ENCODE measurements at places on chromosomes 1 and 21.
A peak's percentile ranks its signal among the peaks of the same experiment; 100 is the strongest.

DNA sequence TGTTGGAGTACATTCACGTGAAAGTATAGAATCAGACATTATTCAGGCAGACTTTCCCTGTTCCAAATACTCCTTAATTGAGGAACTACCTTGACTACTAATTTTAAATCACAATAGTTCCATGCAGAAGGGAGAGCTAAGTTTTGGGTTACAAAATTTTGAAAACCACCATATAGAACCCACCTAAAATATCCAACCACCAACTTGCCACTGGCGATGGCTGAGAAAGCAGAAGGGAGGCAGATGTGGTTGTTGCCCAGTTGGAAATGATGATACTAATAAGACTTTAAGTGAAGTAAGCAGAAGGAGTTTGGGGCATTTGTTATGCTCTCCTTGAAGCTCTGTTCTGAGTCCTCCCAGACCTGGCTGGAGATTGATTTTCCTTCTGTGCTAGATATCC is 190.7 kb downstream of the HLX start:
- DNase-seq: no peak

DNA sequence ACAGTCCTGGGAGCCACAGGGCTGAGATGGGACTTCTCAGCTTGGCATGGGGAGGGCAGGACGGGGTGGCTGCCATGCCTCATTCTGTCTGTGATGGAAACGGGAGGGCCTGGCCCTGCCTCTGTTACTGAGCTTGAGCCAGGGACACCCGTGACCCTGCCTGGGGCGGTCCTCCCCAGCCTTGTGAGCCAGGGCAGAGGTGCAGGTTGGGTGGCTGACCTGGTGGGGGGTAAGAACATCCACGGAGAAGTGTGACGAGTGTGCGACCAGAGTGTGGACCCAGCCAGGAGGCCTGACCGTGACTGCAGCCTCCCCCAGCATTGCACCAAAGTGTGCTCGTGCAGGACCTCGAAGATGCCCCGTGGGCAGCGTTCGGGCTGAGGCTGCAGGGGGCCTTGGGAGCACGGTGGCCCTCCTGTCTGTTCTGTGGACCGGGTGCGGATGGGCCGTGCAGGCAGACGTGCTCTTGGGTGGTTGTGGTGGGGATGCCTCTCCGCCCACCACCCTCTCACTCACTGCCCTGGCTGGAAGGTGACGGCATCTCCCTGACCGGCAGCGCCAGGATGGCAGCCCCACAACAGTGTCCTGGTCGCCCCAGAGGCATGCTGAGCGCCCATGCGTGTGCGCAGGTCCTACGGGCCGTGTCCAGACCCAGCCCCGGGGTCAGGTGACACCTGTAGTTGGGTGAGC is 45.4 kb downstream of the SKI start:
- no peak for DNase-seq

DNA sequence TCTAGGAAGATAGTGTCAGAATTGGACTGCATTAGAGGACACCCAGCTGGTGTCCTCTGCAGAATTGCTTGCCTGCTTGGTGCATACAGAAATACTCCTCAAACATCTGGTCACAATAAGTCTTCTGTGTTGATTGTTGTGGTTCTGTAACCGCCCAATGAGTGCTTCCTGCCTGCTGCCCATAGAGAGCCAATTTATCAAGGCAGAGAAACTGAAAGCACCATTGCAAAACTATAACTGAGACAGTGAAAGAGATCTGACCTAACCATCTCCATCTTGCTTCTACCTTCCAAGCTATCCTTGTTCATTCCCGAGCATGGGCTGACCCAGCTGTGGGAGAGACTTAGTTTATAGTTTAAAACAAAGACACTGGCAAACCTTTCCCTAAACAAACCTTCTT is 462.4 kb upstream of the RGS18 start:
- peak; percentile 2 for DNase-seq

GRCh38 chr1:2837823-2838222 is 36.3 kb upstream of the TTC34 start:
- no peak for DNase-seq

- DNase-seq: no peak
Measured at GRCh38 chr1:15961492-15961891, 14.4 kb downstream of the ZBTB17 start.

DNA sequence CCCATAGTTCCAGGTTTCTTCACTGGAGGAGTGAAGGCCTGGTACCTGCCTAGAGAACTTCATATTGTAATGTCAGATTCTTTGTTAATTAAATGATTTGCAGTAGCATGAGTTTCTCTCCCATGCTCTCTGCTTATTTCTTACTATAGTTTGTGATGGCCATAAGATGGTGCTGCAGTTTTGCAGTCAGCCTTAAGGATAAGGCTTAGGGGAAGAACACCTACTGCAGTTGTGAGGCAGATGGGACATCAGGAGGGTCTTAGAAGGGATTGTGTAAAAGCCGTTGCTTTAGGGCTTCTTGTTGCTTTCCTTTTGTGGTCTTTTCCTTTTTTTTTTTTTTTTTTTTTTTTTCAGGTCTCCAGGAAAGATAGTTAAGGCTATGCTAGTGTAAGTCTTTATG is 61.8 kb downstream of the MACF1 start:
- DNase-seq: no peak

- no peak for DNase-seq
Measured at GRCh38 chr1:45322486-45323040, 4.1 kb upstream of the HPDL start.

GRCh38 chr1:12591267-12591938 is 26.6 kb downstream of the DHRS3 start:
- no peak for DNase-seq

DNA sequence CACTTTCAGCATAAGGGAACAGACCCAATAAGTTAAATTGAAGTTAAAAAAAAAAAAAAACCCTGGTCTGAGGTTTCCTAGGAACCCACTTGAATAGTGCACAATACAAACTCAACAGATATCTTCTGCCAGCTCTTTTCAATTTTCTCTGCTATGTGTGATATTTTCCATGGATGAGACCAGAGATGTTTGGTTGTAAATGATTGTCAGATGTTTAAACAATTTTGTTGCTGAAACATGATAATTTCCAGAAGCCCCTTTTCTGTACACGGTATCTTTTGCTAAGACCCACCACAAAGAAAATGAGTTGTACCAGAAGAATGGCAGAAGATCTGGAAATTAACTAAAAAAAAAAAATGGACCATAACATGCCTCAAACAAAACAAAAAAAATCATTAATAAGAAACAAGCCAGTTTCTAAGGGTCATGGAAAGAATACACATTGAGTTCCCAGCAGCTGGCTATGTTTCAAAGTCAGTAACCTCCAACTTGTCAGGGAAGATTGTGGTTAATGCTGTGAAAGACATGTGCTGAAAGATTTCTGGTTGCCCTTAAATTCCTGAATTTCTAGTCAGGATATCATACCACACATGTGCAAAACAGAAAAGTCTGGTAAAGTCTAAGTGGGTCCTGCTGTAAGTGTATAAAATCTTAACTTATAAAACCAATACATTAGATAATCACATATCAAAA is 35.6 kb upstream of the MGST3 start:
- peak; percentile 84 for DNase-seq

DNA sequence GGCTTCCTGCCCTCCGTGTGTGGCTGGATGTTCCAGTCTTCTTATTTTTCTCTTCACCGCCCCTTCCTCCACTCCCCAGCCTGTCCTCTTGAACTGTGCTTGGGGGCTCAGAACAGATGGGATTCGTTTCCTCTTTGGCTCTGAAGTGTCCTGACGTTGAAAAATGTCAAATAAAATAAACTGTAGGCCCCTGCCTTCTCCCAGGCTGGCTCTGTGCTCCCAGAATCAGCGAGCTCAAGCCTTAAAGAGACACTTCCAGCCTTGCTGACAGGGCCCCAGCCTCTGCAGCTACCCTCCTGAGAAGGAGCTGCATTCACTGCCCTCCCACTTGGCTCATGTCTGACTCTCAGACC is 104.2 kb upstream of the IPO9 start:
- DNase-seq: no peak

DNA sequence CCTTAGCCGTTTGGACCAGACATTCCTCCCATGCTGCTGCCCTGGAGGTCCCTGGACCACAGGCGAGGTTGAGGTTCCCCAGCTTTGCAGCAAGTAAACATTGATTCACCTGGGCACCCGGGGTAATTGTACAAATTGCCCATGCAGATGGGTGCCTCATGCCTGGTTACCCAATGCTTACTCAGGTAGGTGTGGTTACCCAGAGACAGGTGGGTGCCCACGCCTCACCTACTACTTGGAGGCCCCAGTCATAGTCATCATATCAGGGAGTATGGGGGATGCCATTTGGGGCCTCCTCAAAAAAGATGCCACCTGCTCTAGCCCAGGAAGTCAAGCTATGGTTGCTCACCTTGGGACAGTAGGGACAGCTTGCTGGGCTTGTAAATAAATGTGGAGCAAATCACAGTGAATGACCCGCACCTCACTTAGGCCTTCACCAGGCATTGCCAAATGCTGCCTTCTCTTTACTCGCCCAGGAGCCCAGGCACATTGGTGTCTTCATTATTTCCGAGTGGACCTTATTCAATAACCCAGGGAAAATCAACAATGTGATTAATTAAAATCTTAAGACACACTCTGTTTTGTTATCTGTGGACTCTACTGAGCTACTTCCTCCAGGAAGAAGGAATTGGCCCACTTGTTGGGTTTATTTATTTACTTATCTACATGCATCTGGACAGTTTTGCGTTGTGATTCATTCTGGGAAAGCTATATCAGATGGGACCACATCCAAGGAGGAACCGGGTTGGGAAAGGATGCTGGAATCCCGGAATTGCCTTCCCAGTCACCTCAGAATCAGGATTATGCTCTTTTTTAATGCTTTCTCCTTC is 35.6 kb upstream of the GRHL3 start:
- peak; percentile 73 for DNase-seq

DNA sequence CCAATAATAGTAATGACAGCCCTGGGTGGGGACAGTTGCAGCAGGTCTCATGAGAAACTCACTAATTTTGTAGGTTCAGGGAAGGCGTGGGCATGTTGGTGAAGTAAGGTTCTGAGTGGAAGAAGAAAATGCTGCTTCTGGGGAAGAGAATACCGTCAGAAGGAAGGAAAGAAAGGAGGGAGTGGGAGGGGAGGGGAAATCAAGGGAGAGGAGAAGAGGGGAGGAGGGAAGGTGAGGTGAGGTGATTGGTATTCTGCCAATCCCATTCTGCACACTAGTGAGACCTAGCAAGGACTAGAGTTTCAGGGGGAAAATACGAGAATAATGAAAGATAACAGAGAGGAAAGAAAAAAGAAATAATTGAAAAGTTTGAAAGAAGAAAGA is 32.4 kb upstream of the MGST3 start:
- no peak for DNase-seq

GRCh38 chr1:169148472-169149252 is 42.2 kb downstream of the ATP1B1 start:
- DNase-seq: no peak

DNA sequence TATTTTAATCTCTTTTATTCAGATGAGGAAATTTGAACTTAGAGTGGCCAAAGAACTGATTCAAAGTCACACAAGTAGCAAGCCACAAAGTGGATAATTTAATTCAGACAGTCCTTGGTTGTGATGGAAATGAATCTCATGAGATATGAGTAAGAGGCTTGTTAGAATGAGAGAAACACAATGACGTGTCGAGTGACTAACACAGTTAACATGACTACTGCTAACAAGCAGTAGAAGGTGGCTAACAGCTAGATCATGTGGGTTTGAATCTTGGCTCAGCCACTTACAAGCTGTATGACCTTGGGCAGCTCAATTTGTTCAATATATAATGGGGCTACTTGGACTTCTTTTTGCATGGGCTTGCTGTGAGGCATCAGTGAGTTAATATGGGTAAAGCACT is 104.5 kb upstream of the LMO4 start:
- peak; percentile 85 for DNase-seq

DNA sequence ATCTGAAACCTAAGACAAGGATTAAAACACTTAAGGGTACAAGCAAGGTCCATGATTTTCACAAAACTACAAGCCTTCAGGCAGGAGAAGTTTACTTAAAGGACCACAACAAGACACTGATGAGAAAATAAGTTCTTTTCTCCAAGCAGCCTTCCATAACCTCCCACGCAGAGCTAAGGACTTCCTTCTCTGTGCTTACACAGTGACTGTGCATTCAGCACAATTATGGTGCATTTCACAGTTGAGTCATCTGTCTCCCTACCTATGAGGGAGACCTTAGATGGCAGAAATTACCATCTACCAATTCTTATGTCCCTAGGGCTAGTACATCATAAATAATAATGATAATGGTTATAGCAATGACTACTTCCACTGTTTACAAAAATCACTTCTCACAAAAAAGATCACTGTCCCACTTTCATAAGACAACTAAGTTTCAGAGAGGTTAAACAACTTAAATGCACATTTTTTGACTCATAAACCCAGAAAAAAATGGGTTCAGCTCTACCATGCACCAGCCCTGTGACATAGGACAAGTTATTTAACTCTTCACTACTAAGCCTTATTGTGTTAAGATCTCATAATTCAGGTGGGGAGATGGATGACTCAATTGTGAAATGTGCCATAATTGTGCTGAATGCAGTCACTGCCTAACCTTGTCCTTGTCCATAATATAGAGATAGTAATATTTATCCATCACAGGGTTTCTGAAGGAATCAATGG is 45.3 kb downstream of the TARBP1 start:
- DNase-seq: no peak

GRCh38 chr1:216785737-216786136 is 62.5 kb upstream of the ESRRG start:
- DNase-seq: no peak

DNA sequence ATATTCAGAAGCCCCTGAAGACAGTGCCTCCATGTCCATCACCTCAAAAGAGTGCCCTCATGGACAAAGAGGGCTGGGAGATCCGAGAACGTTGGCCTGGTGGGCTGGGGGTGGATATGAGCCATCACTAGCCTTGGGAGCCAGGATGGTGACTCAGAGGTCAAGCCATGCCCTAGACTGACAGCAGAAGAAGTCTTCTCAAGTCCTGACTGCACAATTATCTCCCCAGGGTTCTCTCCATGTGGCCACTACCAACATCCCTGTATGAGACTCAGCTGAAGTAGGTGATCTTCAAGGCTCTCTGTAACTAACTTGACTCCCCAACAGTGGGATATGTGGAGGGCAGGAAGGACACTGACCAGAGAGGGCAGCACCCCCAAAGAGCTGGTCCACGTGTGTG is 7.1 kb upstream of the USF1 start:
- no peak for DNase-seq

Measured in HFF-Myc (cell line).